ENCODE measurements at places on chromosomes 12 and 14. TPM values are rescaled to one million over a fixed set of nuclear protein-coding genes. Genes with fewer than 3 reads are reported as not detected.

DNA sequence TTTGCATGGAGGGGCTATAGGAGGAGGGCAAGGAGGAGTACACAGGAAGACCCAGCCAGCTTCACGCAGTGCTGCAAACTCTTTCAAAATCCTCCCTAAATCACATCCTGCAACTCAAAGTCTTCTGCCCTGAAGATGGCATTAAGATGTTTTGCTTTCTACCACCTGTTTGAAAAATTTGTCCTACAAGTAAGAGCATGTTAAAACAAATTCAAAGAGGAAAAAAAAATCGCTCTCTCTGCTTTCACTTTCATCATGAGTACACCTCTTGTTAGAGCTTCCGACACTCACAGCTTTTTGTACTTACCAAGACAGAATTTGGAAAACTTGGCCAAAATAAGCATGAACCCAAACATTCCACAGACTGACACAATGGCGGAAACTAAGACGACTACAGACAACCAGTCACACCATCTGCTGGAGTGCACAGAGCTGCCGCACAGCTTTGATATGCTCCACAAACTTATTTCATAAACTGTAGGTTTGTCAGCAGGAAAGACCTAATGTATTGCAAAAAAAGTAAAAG lies 21.3 kb downstream of the GCH1 start:
- no peak for DNase-seq
- H3K4me3 ChIP-seq, result peak overlapping the region; percentile 48
- no peaks in the 10 kb centered on the region for H3K36me3 ChIP-seq
- peak overlapping the region; percentile 70 for H3K27ac ChIP-seq

DNA sequence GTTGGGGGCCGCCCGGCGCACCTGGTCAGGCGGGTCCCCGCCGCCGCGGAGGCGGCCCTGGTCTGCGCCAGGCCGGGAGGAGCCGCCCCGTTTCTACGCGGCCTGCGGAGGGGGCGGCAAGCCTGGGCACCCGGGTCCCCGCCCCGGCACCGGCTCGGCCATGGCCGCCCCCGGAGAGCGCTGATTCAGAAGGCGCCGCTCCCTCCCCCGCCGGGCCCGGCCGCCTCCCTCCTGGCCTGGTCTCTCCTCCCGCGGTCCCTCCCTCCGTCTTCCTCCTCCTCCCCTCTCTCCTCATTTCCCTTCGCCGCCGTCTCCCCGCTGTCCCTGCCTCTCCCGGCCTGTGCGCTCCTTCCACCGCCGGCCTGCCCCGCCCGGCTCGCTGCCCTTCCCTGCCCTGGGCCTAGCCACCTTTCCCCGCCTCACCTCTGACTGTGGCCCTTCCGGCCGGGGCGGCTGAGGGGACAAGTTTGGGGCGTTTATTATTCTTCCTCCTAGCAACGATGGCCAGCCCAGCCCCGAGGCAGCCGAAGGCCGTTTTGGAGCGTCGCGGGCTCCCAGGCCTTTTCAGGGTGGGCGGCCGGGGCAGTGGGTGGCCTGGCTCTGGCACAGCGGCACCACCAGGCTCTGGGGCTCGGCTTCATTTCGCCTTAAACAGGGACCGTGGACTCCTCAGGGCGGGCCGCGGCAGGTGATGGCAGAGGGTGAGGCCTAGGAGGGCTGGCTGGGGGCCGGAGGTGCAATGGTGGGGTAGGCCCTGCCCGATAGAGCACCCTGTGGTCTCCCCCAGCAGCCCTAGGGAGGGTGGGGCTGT lies 768 bp downstream of the CEP170B start:
- H3K4me3 ChIP-seq, result no peak overlapping the region
- H3K27ac ChIP-seq, result peak overlapping the region; percentile 4
- no peak for DNase-seq
- no peaks in the 10 kb centered on the region for H3K27me3 ChIP-seq
- no peaks in the 10 kb centered on the region for H3K36me3 ChIP-seq

GRCh38 chr14:34436118-34436905 lies 25.7 kb downstream of the SPTSSA start:
- no peaks in the 10 kb centered on the region for H3K4me1 ChIP-seq
- no peak for DNase-seq
- no peak overlapping the region for H3K27ac ChIP-seq

DNA sequence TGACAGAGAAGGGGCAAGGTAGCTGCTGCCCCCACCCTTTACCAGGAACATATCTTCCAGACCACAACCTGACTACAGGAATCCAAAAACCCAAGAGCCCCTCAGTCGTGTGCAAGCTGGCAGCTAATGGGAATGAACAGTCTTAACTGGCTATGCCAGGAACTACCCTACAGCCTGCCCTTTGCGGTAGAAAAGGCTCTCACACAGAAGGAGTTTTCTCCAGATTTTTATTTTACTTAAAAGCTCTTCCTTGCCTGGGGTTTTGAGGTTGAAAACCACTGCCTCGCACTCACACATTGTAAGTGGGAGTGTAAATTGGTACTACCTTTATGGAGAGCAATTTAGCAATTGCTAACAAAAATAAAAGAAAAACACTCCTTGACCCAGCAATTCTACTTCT lies 28.3 kb downstream of the PITPNM2 start:
- no peak overlapping the region for H3K4me3 ChIP-seq
- H3K36me3 ChIP-seq, result no peaks in the 10 kb centered on the region
- no peaks in the 10 kb centered on the region for H3K27me3 ChIP-seq
- H3K4me1 ChIP-seq, result peaks cover 62% of the 10 kb centered on the region
- no peak overlapping the region for H3K27ac ChIP-seq

- H3K4me1 ChIP-seq, result no peaks in the 10 kb centered on the region
- H3K36me3 ChIP-seq, result no peaks in the 10 kb centered on the region
- no peak for DNase-seq
- H3K4me3 ChIP-seq, result no peak overlapping the region
Measured at GRCh38 chr14:94421316-94421715, 31.3 kb downstream of the SERPINA11 start.

- no peaks in the 10 kb centered on the region for H3K27me3 ChIP-seq
- no peak overlapping the region for H3K27ac ChIP-seq
- DNase-seq, result no peak
- H3K4me3 ChIP-seq, result no peak overlapping the region
- H3K36me3 ChIP-seq, result no peaks in the 10 kb centered on the region
Measured at GRCh38 chr14:64692189-64692985, 11.8 kb upstream of the PLEKHG3 start.

DNA sequence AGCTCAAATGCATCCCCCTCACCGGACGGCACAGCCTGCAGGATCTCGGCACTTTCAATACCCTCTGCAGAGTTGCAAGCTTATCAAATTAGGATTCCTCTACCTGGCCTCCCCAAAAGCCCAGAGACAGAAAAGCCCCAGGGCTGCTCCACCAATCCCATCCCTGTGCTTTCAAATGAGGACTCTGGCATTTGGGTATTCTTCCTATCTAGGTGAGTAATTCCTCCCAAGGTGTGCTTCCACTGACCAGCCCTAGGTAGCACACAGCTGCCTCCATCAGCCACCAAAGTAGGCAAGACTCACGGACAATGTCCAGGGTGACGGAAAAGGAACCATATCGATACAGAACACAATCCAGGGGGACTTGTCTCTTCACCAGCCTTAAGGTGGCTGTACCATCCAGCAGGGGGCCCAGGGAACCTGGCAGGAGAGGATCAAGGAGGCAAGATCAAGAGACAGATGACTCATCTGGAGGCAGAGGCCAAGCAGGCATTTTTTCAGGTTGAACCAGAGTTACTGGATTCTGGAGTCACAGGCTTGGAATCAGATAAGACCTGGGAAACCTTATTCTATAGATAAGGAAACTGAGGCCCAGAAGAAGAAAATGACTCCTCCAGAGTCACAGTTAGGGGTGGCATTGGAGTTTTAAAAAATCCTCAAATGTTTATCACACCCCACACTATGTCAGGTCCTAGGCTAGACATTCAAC lies 9.9 kb downstream of the PMEL start:
- H3K4me1 ChIP-seq, result peaks cover 11% of the 10 kb centered on the region
- no peak overlapping the region for H3K27ac ChIP-seq
- no peaks in the 10 kb centered on the region for H3K27me3 ChIP-seq
- peaks cover 33% of the 10 kb centered on the region for H3K36me3 ChIP-seq

GRCh38 chr12:101733166-101733565 lies 6.1 kb downstream of the SYCP3 start:
- no peaks in the 10 kb centered on the region for H3K27me3 ChIP-seq
- H3K4me3 ChIP-seq, result no peak overlapping the region
- H3K4me1 ChIP-seq, result no peaks in the 10 kb centered on the region
- no peaks in the 10 kb centered on the region for H3K36me3 ChIP-seq
- DNase-seq, result no peak

DNA sequence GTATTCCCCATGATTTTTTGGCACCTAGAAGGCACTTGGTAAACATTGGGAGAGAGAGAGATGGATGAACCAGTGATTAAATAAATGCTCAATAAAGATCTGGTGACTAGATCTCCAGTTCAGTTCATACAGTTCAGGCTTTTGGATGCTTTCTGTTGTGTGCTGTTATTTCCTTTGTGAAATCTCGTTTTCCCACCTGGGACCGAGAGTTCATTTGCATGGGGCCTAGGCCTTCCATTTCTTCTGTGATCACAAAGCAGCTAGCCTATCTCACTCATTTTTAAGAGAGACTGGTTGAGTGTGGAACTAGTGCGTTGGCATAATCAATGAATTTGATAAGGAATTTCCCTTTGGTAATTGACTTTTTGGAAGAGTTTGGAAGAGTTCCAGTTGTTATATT lies 104.0 kb downstream of the VRK1 start:
- no peak overlapping the region for H3K4me3 ChIP-seq
- no peak overlapping the region for H3K27ac ChIP-seq
- no peaks in the 10 kb centered on the region for H3K4me1 ChIP-seq
- H3K36me3 ChIP-seq, result no peaks in the 10 kb centered on the region

DNA sequence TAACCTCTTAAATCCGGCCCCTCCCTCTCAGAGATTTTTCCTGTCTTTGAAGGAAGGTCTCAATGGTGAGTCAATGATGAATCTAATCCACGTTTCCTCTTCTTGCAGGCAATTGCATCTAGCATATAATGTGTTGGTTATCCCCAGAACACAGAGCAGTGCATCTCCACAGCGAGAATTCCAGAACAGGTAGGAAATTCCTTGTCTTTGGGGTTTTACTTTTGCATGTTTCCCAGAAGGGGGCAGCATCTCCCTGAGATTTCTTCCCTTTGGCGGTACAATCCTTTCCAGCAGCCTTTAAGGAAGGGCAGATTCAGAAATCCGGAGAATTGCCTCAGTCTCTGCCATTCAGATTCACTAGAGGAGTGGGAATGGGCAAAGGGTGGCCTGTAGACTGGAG lies 128.0 kb downstream of the KCNA5 start:
- H3K4me3 ChIP-seq, result no peak overlapping the region
- H3K4me1 ChIP-seq, result no peaks in the 10 kb centered on the region
- no peaks in the 10 kb centered on the region for H3K27me3 ChIP-seq
- no peaks in the 10 kb centered on the region for H3K36me3 ChIP-seq

- no peak for DNase-seq
- H3K27ac ChIP-seq, result no peak overlapping the region
- no peak overlapping the region for H3K4me3 ChIP-seq
- peaks cover 52% of the 10 kb centered on the region for H3K4me1 ChIP-seq
- no peaks in the 10 kb centered on the region for H3K36me3 ChIP-seq
- H3K27me3 ChIP-seq, result no peaks in the 10 kb centered on the region
Measured at GRCh38 chr14:92538412-92538985, 24.9 kb downstream of the RIN3 start.

GRCh38 chr14:77848031-77848430 lies 48.1 kb downstream of the ADCK1 start:
- DNase-seq, result no peak
- H3K27ac ChIP-seq, result no peak overlapping the region
- no peaks in the 10 kb centered on the region for H3K27me3 ChIP-seq
- H3K4me1 ChIP-seq, result no peaks in the 10 kb centered on the region

GRCh38 chr14:20578325-20578724 lies 9.5 kb downstream of the RNASE11 start:
- H3K4me3 ChIP-seq, result no peak overlapping the region
- no peak overlapping the region for H3K27ac ChIP-seq
- H3K4me1 ChIP-seq, result no peaks in the 10 kb centered on the region
- H3K36me3 ChIP-seq, result no peaks in the 10 kb centered on the region
- no peaks in the 10 kb centered on the region for H3K27me3 ChIP-seq
- DNase-seq, result no peak

DNA sequence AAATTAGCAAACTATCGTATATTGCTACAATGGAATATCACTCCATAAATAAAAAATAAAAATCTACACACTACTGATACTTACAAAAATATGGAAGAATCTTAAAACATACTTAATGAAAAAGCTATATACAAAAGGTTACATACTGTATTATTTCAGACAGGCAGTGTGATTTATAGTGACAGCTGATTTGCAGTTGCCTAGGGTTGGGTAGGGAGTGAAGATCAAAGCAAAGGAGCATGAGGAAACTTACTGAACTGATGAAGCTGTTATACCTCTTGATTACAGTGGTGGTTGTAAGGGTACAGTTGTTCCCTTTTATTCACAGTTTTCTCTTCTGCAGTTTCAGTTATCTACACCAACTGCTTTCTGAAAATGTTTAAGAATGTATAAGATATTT lies 62.6 kb downstream of the FSCB start:
- DNase-seq, result no peak
- H3K36me3 ChIP-seq, result no peaks in the 10 kb centered on the region
- H3K4me1 ChIP-seq, result no peaks in the 10 kb centered on the region
- no peak overlapping the region for H3K4me3 ChIP-seq
- no peaks in the 10 kb centered on the region for H3K27me3 ChIP-seq

DNA sequence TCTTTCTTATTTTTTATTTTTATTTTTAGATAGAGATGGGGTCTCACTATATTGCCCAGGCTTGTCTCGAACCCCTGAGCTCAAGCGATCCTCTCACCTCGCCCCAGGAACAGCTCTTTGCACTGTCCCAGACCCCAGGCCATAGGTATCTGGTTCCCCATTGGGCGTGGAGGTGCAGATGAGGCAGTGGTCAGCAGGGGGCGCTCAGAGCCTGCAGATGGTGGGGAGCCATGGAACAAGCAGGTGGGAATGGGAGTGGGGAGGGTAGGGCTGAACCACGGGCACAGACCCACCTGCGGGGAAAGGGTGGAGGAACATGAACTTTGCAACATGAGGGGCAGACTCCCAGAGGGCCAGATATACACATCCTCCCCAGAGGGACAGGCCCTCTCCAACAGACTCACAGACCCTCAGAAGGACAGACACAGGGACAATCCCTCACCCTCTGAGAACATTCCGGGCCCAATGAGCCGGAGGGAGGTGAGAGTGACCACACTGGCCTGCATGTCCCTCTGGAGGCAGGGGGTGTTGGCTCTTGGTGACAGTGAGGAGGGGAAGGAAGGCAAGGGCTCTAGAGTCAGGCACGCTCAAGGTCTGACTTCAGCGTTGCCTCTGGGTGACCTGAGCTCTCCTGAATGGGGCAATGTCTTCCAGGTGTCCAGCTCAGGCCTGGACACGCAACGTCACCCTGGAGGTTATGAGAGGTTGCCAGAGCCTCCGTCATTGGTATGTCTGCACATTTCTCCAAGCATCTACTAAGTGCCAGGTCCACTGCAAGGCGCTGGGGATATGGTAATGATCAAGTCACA lies 34.9 kb downstream of the KRT80 start:
- H3K4me1 ChIP-seq, result peaks cover 36% of the 10 kb centered on the region
- no peak overlapping the region for H3K27ac ChIP-seq
- peak; percentile 51 for DNase-seq
- no peaks in the 10 kb centered on the region for H3K27me3 ChIP-seq

The OASL gene
- total RNA-seq, result 4.3 TPM

The WIF1 gene
- not detected for total RNA-seq

The PRB4 gene
- not detected for total RNA-seq

The KRT6C gene
- not detected for total RNA-seq

The NINJ2 gene
- total RNA-seq, result 4.2 TPM

The GNB3 gene
- total RNA-seq, result 0.78 TPM

The PLEK2 gene
- 0.81 TPM for total RNA-seq

The CCDC184 gene
- total RNA-seq, result 0.97 TPM

The OR6C75 gene
- not detected for total RNA-seq

The IL26 gene
- 0.88 TPM for total RNA-seq

Measured in CD8-positive, alpha-beta memory T cell (primary cell).